ENCODE measurements at places on chromosomes 16 and 17.

DNA sequence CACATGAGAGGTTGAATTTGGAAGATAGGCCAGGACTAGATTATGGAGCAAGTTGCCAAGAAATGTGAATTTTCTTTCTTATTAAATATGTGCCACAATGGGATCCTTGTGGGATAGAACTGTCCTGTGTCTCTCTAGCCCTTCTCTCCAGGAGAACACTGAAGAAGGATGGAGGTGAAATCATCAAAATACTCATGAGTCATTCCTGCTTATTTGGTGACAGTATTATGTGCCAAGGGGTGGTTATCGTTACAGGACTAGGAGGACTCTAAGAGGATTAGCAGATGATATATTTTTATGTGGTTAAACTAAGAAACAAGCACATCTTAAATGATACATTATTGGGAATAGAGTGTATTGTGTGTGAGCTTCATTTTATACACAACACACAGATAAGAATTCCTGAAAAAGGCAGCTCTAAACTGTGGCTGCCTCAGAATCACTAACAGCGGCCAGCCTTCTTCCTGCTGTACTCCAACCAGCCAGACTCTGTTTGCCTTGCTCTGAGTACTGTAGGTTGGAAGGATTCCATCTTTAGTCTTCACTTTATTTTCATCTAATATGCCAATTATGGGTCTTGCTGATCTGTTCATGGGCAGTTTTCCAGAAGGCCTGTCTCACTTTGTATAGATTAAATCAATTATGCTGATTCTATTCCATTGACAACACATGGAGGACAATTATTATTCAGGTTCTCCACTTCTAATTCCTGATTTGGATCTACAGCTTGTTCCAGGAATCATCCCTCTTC is 325.8 kb downstream of the ABCC12 start:
- DNase-seq: no peak

DNA sequence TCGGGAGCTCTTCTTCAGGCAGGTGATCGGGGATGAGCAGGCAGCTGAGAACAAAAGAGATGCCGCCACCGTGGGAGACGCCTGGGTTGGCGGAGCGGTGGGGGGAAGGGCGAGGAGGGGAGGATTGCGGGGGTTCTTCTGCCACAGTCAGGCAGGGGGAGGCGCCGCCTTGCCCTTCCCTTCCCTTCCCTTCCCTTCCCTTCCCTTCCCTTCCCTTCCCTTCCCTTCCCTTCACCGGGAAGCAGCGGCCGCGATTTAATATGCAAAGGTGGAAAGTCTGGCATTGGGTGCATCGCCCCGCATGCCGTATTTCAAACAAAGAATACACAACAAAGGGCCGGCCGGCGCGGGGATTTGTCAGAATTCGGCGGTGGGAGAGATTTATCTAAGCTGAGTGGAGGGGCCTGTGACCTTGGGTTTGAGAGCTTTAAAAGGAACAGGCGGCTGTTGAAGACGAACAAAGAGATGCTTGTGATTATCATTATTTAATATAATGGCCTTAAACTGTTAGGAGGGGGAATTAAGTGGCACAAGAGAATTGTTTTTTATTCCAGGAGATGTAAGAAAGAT is 262.3 kb upstream of the TNRC6C start:
- DNase-seq: no peak

DNA sequence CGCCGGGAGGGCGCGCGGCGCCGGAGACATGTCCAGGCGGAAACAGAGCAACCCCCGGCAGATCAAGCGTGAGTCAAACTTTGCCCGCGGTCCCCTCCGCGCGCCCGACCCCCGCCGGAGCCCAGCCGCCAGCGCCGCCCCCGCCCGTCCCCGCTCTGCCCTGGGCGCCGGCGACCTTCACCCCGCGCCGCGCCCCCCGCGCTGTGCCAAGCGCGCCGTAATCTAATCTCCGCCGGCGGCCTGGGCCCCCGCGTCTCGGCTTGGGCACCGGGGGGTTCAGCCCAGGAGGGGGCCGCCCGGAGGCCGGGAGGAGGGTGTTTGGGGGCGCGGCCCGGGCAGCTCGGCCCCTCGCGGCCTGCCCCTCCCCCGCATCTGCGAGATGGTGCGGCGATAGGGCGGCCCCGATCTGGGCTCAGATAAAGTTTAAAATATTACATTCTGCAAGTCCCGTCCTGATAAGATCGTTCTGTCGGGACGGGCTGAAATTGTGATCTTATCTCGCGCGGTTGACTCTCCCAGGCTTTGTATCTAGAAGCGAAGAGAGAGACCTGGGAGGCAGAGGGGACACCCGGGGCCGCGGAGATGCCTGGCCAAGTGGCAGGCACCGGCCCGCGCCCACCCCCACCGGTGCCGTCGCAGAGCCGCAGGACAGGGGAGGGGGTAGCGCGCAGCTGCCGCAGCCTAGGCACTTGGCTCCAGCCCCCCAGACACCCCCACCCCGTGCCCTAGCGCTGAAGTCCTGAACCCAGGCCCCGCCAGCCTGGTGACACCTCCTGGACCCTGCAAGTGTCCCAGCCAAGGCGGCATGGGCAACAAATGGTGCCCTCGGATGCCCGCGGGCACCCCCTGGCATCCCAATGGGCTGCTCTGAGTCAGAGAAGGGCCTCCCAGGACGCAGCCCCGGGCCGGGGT is 787 bp downstream of the ZFPM1 start:
- DNase-seq: no peak

GRCh38 chr17:9232591-9233270 is 211.4 kb downstream of the NTN1 start:
- no peak for DNase-seq

DNA sequence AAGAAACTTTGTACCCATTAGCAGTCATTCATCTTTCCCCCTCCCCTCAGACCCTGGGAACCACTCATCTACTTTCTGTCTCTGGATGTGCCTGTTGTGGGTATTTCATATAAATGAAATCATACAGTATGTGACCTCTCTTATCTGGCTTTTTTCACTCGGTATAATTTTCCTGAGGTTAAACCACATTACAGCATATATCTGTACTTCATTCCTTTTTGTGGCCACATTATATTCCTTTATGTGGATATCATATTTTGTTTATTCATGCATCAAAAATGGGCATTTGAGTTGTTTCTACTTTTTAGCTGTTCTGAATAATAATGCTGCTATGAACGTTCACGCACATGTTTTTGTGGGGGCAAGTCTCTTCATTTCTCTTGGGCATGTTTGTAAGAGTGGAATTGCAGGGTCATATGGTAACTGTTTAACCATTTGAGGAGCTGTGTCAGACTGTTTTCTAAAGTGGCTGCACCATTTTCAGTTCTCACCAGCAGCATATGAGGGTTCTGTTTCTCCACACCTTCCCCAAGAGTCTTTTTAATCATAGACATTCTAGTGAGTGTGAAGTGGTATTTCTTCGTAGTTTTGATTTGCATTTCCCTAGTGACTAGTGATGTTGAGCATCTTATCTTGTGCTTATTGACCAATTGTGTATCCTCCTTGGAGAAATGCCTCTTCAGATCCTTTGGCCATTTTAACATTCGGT is 3.8 kb downstream of the SNX29 start:
- no peak for DNase-seq

- DNase-seq: no peak
These were observed 162.0 kb downstream of the NTN1 start for GRCh38 chr17:9183306-9183705.

- DNase-seq: no peak
These were observed 152.2 kb upstream of the TBX2 start for GRCh38 chr17:61247439-61247838.

DNA sequence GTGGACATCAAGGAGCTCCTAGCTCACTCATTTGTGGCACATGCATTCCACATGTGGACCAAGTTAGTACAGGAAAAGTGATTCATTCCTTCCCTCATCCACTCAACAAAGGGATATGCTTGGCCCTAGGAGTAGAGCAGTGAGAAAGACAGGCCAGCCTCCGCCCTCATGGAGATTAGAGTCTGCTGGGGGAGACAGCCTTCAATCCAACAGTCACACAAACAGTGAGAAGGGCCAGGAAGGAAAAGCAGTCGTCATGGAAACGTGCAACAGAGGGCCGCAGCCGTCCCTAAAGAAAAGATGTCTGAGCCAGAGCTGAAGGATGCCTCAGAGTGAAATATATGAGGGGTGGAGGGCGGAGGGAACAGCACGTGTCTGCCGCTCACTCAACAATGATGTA is 109.9 kb downstream of the VPS53 start:
- no peak for DNase-seq

DNA sequence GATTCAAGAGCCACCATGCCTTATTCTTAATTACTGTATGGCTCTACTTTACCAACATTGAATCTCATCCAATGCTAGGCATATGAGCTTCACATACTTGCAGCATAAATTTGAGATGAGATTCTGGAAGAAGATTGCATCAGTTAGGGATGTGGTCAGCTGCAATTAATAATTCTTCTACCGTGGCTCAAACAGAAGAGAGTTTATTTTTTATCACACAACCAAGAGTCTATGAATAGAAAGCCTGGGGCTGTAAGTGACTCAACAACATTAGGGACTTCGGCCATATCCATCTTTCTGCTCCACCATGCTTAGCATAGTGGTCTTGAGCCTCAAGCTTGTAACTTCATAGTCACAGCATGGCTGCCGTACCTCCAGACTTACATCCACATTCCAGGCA is 179.4 kb upstream of the IRX6 start:
- DNase-seq: no peak

GRCh38 chr17:21564262-21564661 is 128.1 kb upstream of the KCNJ18 start:
- no peak for DNase-seq

DNA sequence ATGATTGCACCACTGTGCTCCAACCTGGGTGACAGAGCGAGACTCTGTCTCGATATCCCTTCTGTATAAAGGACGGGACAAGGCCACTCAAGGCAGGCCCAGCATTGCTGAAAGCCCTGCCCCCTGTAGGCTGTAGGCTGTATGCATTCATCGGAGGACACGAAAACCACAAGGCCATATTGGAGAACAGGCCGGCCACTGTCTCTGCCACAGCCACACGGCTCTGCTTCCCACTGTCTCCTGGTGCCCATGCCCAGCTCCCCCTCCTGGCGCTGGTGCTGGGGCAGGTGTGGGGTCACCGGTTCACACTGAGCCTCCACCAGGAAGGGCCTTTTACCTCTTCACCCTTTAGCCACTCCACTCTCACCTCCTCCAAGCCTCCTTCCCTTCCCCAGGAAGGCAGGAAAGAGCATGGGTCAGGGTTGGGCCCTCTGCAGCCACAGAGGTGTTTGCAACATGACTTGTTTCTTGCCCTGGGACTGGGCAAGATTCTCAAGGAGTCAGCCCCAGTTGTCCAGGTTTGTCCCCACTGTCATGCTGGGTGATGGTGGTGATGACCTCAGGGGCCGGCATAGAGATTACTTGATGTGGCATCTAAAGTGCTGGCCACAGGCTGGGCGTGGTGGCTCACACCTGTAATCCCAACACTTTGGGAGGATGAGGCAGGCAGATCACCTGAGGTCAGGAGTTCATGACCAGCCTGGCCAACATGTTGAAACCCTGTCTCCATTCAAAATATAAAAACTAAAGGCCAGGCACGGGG is 5.3 kb upstream of the NTN3 start:
- no peak for DNase-seq

DNA sequence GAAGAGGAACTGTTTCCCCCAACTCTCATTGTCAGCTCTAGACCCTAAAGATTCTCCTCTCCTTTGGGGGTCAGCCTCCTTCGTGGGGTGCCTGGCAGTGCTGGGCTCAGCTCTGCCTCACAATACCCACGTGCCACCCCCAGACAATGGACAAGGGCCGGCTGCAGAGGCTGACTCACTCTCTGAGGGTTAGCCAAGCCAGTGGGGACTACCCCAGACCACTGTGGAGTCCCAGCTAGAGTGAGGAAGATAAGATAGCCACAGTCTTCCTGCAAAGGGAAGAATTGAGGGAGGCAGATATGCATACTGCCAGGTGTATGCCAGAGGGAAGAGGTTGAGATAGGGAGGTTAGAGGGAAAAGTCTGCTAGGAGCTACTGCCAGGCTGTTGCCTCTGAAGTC is 13.5 kb upstream of the MTMR4 start:
- no peak for DNase-seq

DNA sequence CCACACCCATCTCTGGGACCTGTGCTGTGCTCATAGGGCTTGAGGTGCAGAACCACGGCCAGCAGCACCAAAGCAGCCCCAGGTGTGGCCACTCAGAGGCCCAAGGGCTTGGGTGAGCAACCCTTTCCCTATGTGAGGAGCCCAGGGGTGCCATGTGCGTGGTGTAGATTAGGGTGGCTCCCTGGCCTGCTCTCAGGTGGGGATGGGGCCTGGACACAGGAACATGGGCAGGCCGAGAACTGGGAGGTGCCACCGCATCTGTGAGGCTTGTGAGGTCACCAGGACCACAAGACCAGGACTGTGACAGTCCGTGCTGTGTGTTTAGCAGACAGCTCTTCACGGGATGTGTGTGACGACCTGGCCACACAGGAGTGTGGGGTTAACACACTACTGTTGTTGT is 103.5 kb upstream of the ZNF750 start:
- no peak for DNase-seq

- DNase-seq: no peak
These were observed 19.8 kb downstream of the PLXDC1 start for GRCh38 chr17:39131616-39132015.

DNA sequence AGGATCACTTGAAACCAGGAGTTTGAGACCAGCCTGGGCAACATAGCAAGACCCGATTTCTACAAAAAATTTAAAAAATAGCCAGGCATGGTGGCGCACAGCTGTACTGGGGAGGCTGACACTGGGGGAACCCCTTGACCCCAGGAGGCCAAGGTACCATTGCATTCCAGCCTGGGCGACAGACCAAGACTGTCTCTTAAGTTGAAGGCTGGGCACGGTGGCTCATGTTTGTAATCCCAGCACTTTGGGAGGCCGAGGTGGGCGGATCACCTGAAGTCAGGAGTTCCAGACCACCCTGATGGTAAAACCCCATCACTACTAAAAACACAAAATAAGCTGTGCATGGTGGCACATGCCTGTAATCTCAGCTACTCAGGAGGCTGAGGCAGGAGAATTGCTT is 74.9 kb downstream of the LITAF start:
- DNase-seq: no peak

DNA sequence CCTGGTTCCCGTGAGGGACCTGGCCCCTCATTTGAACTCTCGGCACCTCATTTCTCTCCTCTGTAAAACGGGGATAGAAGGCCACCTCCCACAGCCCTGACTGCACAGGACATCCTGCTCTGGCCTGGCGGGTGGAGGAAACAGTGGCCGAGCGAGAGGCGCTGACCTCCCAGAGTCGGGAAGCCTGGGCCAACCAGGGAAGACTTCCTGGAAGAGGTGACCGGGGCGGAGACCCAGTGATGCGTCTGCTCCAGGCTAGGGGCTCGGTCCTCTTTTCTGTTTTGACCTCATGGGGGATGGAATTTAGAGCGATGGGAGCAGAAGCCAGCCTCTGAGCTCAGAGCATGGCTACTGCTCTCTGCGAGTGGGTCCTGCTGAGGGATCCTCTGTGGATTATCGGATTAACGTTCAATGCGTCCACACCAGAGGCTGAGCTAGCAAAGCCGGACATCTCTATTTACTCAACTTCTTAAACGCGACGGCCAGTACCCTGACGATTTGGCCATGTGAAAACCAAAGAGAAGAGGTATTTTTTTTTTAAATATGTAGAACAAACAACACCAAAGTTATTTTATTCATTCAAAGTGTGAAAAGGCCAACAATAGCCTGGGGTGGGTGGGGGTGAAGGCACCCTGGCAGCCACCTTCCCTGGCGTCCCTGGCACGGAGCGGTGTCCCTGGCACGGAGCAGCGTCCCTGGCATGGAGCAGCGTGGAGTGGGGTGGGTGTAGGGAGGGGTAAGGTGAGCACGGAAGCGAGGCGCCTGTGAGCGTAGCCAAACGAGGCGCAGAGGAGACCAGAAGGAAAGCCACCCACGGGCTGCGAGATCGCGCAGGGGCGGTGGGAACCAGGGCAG is 9.2 kb upstream of the MSLN start:
- no peak for DNase-seq

GRCh38 chr16:87620201-87620495 is 17.8 kb downstream of the JPH3 start:
- no peak for DNase-seq

GRCh38 chr17:71438631-71439146 is 682.1 kb upstream of the SOX9 start:
- no peak for DNase-seq

Data from vagina (tissue), 2 donors.